ENCODE measurements at places on chromosomes 2 and 18.

DNA sequence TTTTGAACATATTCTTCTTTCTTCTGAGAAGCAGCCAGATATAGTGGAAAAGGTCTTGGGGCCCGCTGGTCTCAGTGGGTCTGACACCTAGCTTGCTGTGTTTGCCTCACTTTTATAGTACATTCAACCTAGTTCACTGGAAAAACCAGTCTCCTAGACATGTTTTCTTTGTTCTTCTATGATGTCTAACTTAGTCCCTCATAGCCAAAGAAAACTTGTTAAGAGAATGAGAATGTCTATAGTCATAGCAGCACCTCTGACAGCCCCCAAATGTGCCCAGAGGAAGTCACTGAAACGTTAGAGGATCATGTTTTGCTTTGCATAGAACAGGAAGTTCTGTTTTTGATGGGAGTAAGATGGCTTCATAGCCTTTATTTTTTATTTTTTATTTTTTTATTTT lies 40.3 kb downstream of the TNFRSF11A start:
- no peak for DNase-seq

- DNase-seq, result no peak
Observed at GRCh38 chr18:231563-231962, 36.3 kb downstream of the THOC1 start.

DNA sequence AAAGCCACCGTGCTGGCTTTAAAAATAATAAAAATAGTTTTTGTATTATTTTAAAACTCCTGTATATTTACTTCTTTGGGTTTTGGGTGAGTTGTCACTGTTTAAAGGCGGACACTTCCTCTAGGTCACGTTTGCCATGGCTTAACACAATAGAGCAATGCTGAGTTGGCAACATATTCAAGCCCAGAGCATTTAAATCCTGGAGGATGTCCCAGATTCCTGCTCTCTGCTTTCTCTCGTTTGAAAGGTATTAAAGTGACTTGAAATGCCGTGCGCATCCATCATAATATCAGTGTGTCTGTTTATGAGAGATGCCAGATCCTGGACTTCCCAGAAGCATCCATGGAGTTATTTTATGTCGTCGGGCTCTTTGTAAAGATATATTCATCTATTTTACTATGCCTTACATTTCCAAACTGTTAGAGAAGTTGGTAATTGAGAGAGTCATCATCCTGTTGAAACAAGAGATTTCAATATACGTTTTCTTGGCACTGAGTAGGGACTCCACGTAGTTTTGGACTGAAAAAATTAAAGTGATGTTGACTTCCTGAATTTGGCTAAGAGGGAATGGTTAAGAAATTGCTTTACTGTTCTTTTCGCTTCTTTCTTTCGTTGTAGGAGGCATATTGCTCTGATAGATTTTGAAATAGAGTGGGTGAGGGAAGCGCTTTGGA lies 150.6 kb downstream of the ZNF236 start:
- no peak for DNase-seq

GRCh38 chr2:237429753-237430152 lies 15.8 kb upstream of the COL6A3 start:
- no peak for DNase-seq

Measured in stimulated activated CD4-positive, alpha-beta T cell treated with anti-CD3 and anti-CD28 coated beads, TNF-alpha, amount 100 ng/mL, for 1 hour (primary cell).